ENCODE measurements at places on chromosomes 16 and 17. TPM values are rescaled to one million over a fixed set of nuclear protein-coding genes. Genes with fewer than 3 reads are reported as not detected.

GRCh38 chr17:80261159-80261894 is 675 bp downstream of the RNF213 start:
- DNase-seq: peak; percentile 66

GRCh38 chr16:77433146-77433545 is 1.7 kb downstream of the ADAMTS18 start:
- no peak for DNase-seq

GRCh38 chr17:9239793-9240658 is 218.7 kb downstream of the NTN1 start:
- DNase-seq: peak; percentile 74

The C17orf50 gene
- total RNA-seq: not detected

The TBC1D28 gene
- total RNA-seq: not detected

The KCNJ2 gene
- total RNA-seq: not detected

DNA sequence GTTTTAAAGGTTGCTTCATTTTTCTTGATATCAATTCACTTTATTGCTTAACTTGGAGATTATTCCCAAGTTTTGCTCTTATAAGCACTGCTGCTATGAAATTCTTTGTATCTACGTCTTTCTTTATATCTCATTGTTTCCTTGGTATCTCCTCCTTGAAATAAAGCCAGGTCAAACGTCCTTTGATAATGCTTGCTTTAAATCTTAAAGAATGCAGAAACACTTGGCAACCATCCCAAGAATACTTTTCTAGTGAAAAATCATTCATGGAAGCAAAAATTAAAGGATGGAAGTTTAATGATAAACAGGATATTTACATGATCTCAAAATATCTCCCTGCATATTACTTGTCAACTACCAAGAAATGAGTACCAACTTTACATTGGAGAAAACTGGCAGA is 175.2 kb downstream of the CPPED1 start:
- no peak for DNase-seq

DNA sequence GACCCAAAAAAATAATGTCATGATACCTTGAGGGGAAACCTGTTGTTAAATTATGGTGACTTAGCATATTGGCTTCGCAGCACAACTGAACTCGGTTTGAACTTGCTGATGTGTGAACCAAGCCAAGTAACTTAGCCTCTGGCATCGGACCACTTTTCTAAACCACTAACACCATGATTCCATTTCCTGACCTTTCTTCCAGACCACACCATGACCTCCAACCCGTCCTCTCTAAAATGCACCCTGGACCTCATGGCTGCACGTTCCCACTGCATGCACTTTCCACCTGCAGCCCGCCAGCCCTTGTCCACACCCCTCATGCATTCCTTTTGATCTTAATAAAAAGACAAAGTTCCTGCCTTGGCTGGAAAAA is 29.3 kb downstream of the DYNLRB2 start:
- peak; percentile 46 for DNase-seq

The OTOP2 gene
- not detected for total RNA-seq

The ASPHD1 gene
- 1.3 TPM for total RNA-seq

DNA sequence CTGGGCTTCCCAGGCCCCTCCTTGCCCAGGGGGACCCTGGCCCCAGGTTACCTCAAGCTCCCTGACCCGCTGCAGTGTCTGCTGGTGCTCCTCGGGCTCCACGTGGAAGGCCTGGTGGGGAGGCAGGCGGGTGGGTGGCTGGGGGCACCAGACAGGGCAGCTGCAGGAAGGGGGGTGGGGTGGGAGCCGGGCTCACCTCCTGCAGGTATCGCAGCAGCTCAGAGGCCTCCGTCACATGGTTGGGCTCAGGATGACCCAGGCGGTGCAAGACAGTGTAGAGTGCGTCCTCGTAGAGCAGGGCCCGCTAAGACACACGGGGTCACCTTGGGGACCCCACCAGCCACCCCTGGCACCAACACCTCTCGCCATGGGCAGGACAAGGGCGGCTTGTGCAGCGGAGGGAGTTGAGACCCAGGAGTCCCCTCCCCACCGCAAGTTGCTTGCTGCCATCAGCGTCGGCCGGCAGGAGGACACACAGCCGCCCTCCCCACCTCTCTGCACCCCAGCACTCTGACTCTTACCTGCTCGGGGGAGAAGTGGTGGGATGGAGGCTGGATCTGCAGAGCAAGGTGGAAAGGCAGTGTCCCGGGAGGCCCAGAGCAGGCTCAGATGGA is 1.1 kb downstream of the UNC13D start:
- peak; percentile 30 for DNase-seq

DNA sequence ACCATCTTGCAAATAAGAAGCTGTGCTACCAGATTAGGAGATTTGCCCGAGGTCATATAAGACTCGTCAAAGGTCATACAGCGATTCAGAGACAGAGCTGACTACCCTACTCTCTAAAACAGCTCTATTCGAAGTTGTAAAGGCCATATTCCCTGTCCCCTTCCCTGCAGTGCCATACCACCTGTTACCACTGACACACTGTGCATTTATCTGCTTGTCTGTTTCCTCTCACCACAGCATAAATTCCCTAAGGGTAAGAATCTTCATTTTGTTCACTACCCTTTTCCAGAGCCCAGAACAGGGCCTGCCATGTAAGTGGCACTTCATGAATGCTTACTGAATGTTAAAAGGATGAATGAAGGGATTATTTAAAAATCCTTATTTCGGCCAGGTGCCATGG is 3.4 kb upstream of the KSR1 start:
- DNase-seq: no peak

DNA sequence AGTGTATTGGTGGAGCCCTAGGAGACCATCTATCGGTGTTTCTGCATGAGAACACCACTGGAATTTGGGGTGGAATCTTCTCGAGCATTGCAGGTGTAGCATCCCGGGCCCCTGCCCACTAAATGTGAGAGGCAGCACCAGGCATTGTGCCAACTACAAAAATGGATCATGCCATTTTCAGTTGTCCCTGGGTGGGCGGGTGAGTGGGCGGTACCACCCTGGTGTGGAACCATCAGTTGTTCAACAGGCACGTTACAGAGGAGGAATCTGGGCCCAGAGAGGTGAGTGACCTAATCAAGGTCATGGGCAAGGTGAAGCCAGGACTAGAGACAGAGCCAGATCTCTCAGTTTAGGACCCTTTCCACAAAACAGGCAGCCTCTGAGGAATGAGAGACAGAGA is 8.8 kb downstream of the PIPOX start:
- DNase-seq: no peak

DNA sequence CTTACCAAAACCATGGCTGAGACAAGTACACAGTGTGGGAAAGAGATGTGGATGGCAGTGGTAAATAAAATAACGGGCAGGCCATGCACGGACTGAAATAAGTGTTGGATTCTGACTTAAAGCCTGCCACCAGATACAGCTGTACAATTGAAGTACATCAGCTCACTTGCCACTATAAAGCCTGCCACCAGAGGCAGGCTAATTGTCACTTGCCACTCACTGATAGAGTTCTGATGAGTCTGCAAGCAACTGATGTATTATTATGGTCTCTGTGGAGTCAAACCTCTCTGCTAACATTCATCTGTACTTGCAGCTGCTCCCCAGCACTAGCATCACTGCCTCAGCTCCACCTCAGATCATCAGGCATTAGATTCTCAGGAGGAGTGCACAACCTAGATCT is 93.0 kb downstream of the CYTH1 start:
- no peak for DNase-seq

GRCh38 chr16:4450931-4451519 is 23.4 kb downstream of the NMRAL1 start:
- DNase-seq: no peak

GRCh38 chr17:17792551-17793377 is 44.0 kb downstream of the SREBF1 start:
- peak; percentile 61 for DNase-seq

DNA sequence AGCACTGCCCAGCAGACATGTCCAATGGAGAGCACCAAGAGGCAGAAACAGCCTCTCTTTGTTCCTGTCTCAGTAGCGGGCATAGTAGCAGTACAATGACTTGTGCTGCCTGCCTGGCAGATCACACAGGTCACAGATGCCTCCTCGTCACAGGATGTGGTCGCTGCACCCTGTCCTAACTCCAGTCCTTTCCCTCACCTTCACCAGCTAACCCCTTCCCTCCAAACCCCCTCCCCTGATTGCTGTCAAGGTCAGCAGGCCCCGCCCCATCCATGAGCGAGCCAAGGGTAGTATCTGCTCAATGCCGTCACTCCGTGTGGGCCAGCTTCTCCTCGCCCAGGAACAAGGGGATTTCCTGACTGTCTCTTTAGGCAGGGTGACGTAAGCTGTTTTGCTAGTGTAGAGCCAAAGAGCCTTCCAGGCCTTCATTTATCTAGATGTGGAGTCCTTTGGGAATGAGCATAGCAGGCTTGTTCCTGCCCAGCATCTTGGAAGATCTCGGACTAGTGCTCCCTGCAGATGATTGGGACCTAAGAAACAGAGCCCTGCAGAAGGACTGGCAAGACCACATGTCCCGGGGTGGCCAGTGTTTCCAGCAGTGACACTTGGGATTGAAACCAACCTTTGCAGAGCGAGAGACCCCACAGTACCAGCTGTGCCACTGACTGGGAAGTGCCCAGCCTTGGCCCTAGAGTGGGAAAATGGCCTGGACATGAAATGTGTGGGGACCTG is 75.9 kb upstream of the TNRC6C start:
- peak; percentile 80 for DNase-seq

- no peak for DNase-seq
Observed at GRCh38 chr16:54156349-54156748, 130.2 kb downstream of the IRX3 start.

The CHRNB1 gene
- total RNA-seq: 11.3 TPM

The SLC38A8 gene
- not detected for total RNA-seq

- DNase-seq: no peak
Observed at GRCh38 chr17:73562896-73563295, 81.3 kb downstream of the SDK2 start.

DNA sequence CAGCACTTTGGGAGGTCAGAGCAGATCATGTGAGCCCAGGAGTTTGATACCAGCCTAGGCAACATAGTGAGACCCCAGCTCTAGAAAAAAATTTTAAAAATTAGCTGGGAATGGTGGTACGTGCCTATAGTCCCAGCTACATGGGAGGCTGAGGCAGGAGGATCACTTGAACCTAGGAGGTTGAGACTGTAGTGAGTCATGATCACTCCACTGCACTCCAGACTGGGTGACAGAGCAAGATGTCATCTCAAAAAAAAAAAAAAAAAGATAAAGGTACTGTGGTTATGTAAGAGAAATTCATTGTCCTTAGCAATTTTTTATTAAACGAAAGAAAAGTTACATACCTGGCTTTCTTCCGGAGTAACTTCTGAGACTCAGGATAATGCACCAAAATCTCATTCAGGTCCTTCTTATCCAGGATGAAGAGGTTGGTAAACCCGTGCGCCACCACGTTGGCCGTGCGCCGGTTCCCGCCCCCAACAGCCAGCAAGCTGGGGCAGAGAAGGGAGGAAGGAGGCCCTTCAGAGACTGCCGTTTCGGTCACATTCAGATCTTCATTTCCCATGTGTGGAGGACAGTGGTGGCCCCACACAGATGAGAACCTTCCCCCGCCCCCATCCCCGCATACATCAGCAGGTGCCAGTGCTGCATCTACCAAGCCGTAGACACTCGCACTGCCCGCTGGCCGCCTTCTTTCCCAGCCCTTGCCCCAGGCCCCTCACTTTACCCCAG is 73.7 kb downstream of the CNGB1 start:
- DNase-seq: no peak

DNA sequence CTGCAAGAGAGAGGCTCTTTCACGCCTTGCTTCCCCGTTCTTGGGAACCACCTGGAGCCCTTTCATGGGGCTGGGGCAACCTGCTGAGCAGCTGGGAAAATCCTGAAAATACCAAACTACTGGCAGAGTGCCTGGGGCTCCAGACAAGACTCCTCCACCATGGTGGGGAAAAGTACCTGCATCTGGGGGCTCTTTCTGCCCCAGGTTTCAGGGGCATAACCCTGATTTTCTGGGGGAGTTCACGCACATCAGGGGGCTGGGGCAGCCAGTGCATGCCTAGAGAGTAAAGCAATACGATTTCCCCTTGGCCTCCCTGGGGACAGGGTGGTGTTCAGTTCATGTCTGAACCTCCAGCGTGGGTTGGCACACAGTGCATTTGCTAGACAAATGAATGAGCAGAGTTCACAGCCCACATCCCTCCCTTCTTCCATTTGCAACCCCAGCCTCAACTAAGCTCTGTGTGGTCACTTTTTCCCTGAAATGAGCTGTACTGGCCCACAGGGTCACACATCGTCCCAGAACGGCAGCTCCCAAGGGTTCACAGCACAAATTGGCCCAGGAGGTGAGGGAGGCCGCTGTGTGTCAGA is 5.2 kb upstream of the CDC42EP4 start:
- DNase-seq: no peak

DNA sequence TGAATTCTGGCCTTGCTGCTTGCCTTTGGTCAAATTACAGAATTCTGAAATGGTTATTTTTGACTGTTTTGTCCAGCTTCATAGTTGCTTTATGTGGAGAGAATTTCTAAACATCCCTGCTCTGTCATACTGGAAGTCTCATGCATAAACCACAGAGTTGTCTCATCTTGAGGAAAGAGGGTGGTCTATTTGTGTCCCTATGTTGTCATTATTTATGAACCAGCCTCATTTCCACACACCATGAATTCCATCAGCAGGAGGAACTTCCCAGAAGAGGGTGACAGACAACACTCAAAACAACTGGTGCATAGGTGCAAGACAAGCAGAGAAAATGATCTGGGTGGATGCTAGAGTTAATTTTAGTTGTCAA is 525.8 kb upstream of the GOT2 start:
- DNase-seq: no peak

DNA sequence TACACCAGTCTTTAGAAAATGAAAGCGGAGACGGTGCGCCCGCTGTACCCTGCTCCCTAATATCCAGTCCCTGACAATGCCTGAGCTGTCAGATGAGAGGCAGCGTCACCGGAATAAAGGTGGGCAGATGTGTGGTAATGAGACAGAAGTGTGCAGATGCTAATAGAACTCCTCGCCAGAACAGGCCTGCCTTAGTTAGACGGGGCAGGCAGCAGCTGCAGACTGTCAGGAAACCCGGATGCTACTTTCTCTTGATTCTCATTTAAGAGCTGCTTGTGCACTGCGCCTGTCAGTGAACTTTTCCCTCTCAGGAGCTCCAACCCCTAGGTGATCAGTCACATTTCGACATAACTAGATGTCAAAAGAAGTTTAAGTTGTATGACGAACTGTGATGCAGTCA is 221.8 kb upstream of the IRX3 start:
- DNase-seq: no peak

The WNT3 gene
- 0.06 TPM for total RNA-seq

GRCh38 chr17:42653179-42654124 is 5.6 kb upstream of the TUBG2 start:
- DNase-seq: no peak

The TMEM132E gene
- 0.06 TPM for total RNA-seq

The SPNS2 gene
- 0.43 TPM for total RNA-seq

DNA sequence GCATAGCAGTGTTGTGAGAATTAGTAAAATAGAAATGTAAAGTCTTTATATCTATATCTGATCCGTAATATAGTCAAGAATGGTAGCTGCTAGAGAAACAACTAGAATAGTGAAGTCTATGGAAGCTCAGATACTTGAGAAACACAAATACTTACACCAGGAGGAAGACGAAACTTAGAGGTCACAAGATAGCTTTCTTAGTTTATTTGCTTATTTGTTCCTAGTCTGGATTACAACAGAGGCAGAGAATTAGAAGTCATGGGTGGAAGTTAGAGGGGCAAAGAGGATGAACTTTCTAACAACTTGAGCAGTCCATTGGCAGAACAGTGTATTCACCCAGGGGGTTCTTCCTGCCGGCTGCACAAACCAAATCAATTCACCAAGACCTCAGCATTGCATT is 13.9 kb downstream of the GNGT2 start:
- DNase-seq: no peak

The TBX6 gene
- 0.74 TPM for total RNA-seq

The LAT gene
- 159 TPM for total RNA-seq

- no peak for DNase-seq
Observed at GRCh38 chr17:43992641-43993040, 11.8 kb upstream of the NAGS start.

GRCh38 chr17:62172492-62173291 is 107.6 kb upstream of the MED13 start:
- no peak for DNase-seq

All from activated naive CD8-positive, alpha-beta T cell treated with anti-CD3 and anti-CD28 coated beads for 36 hours (primary cell).